Fibroblast of mammary gland (primary cell): ENCODE measurements at places on chromosomes 1 and 21.
A peak's percentile ranks its signal among the peaks of the same experiment; 100 is the strongest.

DNA sequence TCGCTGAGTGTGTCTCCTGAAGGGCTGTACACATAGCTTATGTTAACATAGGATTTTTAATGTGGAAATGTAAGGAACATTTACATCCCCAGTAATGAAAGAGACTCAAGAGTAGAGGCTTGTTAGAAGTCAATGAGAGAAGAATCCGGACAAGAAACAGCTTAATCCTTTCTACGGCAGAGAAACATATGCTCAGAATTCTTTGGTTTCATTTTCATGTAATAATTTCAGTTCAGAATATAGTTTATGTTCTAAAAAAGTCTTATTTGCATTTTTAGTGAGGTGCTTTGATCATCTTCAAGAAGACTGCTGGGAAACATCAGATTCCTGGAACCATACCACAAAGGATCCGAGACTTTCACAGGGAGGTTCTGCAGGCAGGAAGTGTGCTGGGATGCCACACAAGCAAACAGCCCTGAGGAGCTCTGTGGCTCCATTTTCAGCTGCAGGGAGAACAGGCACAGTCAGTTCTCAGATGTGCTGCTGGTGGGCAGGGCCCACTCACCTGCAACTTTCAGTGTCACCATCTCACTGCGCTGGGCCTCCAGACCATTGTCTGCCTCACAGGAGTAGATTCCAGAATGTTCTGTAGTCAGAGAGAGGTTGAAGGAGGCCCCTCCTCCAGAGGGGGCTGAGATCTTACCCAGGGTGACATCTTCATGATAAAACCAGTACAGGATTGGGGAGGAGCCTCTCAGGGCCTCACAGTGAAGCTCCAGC, 28.4 kb downstream of the FCRL5 start:
- DNase-seq: no peak

DNA sequence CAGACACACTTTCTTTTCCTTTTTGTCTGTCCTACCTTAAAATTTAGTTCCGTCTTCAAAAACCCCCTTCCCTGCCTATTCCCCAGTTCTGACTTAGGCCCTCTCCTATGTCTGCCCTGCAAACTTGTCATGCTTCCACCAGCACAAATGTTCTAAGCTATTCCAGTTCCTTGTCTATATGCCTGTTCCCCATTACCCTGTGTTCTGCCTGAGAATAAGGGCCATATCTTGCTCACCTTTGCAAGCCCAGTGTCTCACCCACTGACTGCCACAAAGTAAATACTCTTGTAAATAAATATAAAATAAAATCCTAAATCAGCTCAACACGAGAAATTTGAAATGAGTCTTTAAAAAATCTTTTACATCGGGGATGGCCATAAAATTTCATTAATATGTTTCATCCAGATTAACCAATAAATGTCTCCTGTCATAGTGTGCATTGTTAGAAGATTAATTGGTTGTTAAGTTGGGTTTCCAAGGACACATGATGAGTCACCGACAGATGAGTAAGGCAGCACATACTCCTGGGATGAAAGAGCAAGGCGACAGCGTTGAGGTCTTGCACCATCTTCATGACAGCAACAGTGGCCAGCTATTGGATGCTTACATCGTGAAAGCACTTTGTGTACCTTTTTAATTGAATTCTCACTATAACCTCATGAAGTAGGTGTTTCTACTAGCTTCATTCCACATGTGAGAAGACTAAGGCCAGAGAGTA, 92.6 kb upstream of the NGF start:
- DNase-seq: peak; percentile 98

DNA sequence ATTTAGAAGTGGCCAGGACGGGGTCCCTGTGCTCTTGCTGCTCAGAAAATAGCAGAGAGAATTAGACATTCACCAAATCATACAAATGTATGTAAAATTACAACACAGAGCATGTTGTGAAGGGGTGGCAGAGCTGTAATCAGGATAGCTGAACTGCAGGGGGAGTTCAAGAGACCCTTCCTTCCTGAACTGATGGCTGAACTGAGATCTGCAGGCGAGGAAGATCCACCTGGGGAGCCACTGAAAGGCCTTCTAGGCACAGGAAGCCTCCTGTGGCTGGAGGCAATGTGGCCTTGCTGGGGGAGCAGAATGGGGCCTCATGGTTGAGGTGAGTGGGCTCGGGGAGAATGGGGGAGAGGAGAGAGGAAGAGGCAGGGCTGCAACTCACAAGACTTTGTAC, 216.5 kb downstream of the PRDM2 start:
- no peak for DNase-seq

GRCh38 chr1:101006553-101006952, 19.0 kb downstream of the DPH5 start:
- no peak for DNase-seq

DNA sequence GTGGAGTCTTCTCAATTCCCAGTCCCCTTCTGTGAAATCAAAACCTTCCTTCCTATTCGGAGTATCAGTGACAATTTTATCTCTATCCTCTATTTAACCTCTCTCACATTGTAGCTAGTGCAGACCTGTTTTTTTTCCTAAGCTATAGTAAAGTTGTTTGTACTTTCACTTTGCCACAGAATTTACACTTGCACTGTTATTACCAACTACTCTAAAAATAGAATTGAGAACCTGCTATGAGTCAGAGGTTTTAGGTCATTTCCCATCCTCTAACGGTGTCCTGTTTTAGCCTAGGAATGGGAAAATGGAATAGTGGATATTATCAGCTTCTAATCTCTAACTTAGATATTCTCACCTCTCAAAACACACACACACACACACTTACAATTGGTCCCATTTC, 862.7 kb downstream of the NCAM2 start:
- peak; percentile 34 for DNase-seq

DNA sequence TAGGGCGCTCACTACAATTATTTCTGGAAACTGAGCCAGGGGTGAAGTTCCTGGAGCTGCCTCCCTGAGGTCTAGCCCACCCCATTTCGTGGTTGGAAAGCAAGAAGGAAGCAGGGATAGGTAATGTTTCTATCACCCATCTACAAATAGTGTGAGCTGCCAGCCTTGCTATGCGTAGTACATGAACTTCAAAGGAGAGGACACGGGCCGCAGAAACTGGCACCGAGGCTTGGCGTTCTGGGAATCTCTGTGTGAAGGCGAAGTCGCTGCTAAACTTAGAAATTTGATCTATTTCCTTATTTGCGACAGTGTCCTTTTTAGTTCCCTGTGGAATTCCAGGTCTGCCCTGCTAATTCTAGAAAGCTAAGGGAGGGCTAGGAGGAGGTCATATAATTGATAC, 49.6 kb upstream of the NTPCR start:
- no peak for DNase-seq

DNA sequence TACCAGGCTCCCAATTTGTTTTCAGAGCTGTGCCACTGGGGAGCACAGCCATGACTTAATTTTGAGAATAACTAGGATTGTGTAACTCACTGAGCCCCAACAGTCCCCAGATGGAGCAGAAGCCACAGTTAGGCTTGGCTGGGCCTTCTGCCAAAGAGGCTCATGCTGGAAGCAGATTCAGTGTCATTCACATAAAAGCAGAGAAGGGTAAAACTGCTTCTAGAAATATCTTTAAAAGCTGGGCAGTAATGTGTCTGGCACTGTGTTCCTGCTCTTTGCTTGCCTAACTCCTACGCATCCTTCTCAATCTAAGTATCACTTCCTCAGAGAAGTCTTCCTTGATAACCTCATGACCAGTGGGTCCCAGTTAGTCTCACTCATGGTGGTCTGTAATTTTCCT, 20.3 kb downstream of the STK40 start:
- peak; percentile 86 for DNase-seq

DNA sequence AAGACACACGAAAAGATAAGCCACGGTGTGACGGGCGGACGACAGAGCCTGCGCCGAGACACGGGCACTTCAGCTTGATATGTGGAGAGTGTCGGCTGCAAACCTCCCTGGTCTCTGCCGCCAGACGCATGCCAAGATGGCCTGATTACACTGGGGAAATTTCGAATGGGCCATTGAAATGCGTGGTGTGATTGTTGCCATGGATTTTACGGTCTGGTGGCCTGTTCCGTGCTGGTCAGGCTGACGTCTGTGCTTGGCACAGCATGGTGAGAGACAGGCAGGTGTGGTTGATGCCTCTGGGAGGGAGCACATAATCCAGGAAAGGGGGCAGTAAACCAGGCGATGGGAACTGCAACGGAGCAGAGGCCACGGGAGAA, 105.6 kb upstream of the TMPRSS2 start:
- DNase-seq: no peak

DNA sequence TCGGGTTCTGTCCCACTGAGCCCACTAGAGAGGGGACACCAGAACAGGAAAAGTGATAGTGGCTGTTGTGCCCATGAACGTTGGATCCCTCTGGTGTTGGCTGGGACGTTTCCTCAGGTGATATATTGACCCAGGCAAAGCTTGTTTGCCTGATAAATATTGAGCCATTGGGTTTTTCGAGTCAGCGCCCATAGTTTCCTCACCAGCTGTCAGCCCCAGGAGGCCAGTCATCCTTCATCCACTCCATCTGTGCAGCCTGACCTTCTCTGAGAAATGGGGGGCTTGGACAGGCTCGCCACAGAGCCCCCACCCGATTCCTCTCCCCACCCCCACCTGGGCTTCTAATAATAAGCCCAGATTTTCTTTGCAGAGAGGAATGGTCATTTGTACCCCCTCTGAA, 13.3 kb downstream of the DISP3 start:
- DNase-seq: no peak

- DNase-seq: no peak
These were observed 1.8 kb upstream of the SYT2 start for GRCh38 chr1:202711949-202712635.

DNA sequence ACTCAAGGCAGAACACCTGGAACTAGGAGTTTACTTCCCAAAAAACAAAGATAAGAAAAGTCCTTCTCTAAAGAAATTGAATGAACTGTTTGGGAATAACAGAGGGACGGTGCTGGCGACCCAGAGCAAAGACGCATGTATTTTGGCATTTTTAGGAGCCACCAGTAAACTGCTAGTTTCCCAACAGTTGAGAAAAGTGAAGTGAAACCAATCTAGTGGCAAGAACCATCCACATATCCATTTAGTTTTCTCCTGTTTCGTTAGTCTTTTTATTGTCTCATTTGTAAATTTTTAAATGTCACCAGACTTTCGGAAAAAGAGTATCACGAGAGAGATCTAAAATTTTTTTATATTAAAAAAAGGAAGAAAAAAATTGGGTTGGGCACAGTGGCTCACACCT, 30.2 kb downstream of the ODF2L start:
- DNase-seq: no peak

- DNase-seq: no peak
These were observed 9.5 kb downstream of the AK4 start for GRCh38 chr1:65157546-65157941.

GRCh38 chr1:160004001-160004400, 27.8 kb downstream of the PIGM start:
- DNase-seq: no peak

DNA sequence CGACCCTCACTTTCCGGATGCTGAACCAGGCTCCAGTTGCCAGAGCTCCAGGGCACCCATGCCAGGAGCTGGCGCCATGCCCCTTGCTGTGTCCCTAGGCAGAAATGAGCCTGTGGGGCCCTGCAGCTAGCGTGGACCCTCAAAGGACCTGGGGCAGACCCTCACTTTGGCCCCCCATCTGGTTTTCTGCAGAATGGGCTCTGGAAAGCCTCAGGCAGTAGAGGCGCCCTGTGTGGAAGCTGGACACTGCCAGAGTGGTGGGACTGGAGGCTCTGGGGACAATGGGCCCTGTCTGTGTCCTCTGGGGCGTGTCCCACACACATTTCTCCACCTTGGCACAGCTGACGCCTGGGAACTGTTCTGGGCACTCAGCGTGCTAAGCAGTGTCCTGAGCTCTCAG, 6.3 kb upstream of the AURKAIP1 start:
- DNase-seq: no peak

DNA sequence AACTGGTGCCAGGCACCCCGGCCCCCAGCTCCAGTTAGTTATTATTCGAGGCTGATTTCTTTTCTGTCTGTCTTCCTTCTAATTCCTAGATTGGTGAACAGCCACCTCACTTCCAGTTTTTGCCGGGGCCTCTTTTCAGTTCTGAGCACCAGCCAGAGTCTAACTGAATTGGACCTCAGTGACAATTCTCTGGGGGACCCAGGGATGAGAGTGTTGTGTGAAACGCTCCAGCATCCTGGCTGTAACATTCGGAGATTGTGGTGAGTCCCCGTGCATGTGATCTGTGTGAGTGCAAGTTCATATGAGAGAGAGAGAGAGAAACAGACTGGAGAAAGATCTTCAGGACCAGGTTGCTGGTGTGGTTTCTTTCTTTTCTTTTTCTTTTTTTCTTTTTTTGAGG, 13.5 kb downstream of the NLRP3 start:
- peak; percentile 8 for DNase-seq

GRCh38 chr1:231364192-231364591, 26.1 kb downstream of the SPRTN start:
- no peak for DNase-seq

GRCh38 chr21:36149788-36150711, 6.6 kb upstream of the DOP1B start:
- peak; percentile 55 for DNase-seq

DNA sequence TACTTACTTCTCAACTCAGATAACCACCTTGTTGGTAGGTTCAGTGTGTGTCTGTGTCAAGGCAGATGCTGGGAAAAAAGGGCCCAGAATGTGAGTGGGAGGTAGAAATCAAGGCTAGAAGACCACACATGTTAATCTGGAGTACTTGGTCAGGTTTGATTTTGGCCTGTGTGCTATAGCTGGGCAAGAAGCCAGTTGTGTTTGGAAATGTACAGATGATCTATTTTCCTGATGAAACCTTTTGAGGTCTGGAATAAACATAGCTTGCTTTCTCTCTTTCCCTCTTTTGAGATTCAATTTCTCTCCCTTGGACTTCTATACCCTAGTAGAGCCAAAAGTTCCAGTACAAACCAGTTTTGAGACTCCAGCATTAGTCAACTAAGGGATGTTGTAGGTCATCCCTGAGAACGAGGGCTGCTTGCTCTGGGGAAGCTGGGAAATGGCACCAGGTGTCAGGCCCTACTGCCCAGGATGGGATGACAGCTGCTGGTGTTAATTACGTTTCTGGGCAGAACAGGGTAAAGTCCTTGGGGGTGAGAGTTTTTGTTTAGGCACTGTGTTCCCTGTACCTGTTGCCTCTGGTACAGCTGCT, 15.8 kb downstream of the MAPKAPK2 start:
- peak; percentile 90 for DNase-seq

DNA sequence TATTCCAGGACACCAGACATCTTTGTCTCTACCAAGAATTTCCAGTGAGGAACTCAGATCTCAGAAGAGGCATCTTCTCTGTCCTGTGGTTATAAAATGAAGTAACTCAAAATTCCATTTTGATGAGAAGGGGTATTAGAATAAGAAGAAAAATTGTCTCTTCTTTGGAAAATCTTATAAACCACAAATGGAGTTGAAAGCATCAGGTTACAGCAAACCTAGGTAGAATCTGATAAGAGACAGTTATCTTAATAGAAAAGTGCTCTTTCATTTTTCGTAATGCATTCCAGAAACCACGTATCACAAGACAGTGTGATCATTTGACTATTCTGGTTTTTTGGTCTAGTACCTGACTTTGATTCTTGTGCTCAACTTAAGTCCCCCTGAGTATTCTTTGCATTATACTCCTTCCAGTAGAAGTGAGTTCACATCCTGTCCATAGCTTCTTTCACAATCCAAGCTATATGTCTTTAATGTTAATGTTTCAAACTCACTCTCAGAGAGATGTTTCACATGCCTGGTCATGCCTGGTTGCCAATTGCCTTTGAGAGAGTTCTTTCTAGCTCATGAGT, 120.9 kb upstream of the PRDX6 start:
- DNase-seq: peak; percentile 32

GRCh38 chr1:43992232-43992995, 1.0 kb downstream of the CCDC24 start:
- DNase-seq: no peak

GRCh38 chr1:100463791-100464424, 74.0 kb upstream of the GPR88 start:
- DNase-seq: peak; percentile 67
